ENCODE measurements at places on chromosomes 12 and 14.

GRCh38 chr12:109817627-109818231, 15.5 kb downstream of the TRPV4 start:
- DNase-seq = no peak

DNA sequence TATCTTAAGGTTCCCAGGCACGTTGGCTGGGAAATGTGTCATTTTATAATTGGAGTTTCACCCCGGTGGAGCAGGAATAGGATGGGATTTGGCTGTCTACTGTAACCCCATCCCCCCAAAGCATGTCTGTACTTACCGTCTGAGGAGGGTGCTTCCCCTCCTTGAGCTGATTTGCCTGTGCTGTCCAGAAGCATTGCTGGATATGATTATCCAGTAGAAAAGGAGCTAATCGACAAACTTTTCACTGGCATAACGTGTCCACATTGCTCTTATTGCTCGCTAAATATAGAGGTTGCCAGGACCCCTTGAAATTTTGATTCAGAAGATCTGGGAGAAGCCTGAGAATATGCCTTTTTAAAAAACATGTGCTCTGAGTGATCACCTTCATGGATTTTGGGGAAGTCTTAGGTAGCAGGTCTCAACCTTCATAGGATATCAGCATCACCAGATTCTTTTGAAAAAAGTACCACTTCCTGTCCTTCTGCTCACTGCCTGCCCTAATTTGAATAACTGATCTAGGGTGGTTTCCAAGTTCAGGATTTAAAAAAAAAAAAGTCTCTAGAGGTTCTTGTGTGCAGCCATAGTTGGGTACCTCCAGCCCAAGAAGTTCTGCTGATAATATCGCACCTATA, 80.4 kb upstream of the KCNA1 start:
- DNase-seq = no peak

- no peak for DNase-seq
Measured at GRCh38 chr12:97167598-97167997, 260.5 kb downstream of the NEDD1 start.

DNA sequence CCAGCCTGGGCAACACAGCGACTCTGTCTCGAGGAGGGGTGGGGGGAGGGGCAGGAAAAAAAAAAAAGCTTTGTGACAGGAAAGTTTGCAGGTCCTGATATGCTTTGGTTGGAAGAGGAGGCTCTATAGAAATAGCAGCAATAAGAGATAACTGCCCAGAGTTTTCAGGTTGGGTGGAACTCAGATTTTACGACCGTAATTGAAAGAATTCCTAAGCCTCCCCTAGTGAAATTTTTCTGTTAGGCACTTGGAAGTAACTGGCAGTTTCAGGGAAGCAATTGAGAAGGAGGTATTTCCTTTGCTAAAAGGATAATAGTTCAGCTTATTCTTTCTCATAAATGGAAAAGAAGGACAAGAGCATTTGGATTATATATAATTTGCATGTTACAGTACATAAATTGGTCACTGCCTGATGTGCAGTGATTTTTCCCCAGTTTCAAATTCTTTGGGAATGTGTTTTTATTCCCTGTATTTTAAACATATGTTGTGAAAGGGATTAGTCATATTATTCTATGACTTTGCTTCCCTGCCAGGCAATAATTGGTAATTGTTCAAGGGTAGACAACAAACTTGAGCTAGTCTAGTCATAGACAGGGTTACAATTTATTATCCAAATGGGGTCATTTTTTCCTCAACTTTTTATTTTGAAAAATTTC, 452.8 kb downstream of the AEBP2 start:
- no peak for DNase-seq

GRCh38 chr12:113359133-113359938, 949 bp downstream of the PLBD2 start:
- DNase-seq = no peak

GRCh38 chr14:37027188-37027824, 145.1 kb downstream of the SLC25A21 start:
- no peak for DNase-seq

- no peak for DNase-seq
Measured at GRCh38 chr14:94646066-94646465, 33.9 kb downstream of the SERPINA3 start.

- DNase-seq = no peak
Measured at GRCh38 chr12:112577473-112578329, 159.0 kb downstream of the PTPN11 start.

DNA sequence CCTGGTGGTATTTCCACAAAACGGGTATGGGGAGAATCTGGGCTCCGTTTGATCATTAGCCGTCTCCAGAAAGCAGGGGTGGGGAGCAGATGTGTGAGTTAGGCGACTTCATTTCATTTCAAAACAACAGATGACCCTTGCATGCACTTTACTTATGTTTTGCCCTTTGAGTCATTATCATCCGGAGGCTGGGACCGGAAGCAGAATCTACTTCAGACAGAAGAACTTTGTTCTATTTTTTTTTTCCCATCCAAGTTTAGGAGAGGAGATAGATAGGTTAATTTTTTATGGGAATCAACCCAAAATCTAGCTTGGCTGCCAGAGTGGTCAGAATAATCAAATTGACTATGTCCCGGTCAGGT, 31.3 kb upstream of the CMAS start:
- no peak for DNase-seq

GRCh38 chr12:19575337-19576243, 136.3 kb downstream of the AEBP2 start:
- no peak for DNase-seq

DNA sequence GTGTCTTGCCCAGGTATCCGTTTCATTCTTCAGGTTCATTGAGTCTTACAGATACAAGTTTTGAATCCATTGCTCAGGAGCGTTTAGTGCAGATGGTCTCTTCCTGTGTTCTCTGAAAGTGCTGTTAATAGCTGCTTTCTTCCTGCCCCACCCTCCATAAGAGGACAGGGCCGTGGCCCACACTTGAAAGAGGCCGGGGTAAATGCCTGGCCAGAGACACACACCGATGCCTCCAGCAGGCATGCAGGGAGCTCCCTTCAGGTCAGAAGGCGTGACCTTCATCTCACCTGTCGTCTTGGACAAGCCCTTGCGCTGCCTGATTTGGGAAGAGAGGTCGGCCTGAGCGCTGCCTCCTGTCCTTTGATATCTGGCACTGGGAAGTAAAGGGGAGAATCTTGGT, 11.6 kb downstream of the PRKAB1 start:
- DNase-seq = no peak

- DNase-seq = no peak
Measured at GRCh38 chr12:70255311-70255710, 12.1 kb downstream of the CNOT2 start.

DNA sequence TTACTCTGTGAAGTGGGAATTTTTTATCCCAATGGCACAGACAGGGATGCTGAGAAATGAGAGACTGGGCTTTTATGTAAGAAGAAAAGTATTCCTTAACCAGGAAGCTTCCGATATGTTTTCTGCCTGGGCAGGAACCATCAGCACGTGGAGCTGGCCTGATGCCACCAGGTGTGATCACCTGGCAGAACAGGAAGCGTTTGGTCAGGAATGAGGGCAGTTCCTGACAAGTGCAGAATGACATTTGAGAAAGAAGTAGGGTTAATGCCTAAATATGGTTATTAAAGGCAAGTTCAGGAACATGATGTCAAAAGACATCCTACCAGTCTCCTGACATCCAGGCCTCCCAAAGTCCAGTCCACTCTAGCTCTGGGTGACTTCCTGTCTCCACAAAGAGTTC, 210.3 kb downstream of the NUAK1 start:
- no peak for DNase-seq

GRCh38 chr12:124217508-124218242, 77.2 kb upstream of the RFLNA start:
- DNase-seq = no peak

DNA sequence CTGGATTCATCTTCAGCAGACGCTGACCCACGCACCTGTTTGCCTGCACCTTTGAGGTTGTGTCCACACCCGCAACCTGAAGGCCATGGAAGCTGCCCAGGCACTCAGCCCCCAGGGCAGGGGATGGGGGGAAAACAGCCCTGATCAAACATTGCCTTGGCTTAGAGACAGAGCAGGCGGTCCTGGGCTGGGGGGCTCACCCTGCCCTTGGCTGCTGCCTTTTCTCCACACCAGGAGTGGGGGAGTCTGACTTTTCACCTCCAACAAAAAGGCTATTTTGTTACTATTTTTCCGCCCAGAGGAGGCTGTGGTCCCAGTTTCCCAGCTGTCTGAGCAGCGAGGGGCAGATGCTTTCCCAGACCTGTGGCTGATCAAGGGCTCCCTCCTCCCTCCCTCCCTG, 24.2 kb downstream of the BCL11B start:
- DNase-seq = no peak

Data from activated CD4-positive, alpha-beta T cell treated with anti-CD3 and anti-CD28 coated beads for 1 hour (primary cell).